Stimulated activated CD8-positive, alpha-beta memory T cell treated with anti-CD3 and anti-CD28 coated beads, Interleukin-12 subunit alpha, Interleukin-12 subunit beta, amount 100 ng/mL, for 1 hour (primary cell): ENCODE measurements at places on chromosomes 3 and 15.

- DNase-seq, result peak; percentile 37
These were observed 46.1 kb downstream of the BTD start for GRCh38 chr3:15647611-15648167.

DNA sequence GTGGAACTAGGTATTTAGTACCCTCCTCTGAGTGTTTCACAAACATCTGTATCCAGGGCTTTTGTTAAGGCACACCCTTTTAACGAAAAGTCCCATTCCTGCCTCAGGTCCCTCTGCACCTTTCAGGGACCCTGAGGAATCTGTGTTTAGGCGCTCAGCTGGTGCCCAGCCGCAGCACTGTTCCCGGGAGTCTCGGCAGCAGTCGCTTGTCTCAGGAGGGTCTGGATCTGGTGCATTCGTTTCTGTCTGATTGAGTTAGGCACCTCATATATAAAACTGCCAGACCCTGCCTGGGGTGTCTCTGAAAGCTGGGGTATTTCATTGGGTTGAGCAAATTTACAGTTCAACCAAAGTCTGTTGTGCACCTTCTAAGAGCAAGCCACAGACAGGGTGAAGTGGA is 162.8 kb upstream of the TOPAZ1 start:
- DNase-seq, result no peak

GRCh38 chr3:176376531-176376930 is 820.8 kb downstream of the TBL1XR1 start:
- DNase-seq, result no peak

GRCh38 chr3:193978486-193978885 is 157.5 kb upstream of the HES1 start:
- no peak for DNase-seq

DNA sequence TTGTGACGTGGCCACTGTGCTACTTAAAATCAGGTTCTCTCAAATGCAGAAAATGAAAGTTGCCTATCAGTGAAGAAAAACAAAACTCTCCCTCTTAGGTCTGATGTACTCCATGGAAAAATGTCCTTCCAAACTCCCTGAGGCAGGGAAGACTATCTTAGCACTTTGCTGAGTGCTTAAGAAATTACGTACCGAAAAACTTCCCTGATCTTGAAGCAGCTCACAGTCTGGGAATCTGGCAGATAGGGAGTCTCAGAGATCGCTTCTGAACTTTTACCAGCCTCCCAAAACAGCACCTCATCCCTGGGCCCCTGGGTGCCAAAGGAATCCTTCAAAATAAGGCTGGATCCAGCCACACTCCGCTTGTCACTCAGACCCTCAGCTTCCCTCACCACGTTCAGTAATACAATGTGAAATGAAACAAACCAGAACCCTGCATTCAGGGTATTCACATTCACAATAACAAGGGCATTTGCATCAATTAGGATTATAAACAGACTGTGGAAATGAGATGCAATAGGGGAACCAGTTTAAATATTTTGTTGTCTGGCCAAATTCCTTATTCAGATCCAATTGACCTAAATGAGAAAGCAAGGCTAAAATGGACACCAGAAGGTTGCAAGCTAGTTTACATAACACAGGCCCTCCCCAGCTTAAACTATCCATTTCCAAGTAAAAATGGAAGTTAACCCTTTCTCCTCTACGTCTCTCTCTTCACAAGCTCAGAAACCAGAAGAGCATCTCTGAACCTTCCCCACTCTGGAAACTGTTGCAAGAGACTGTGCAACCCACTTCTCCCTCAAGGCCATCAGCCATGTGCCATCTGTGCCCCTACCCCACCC is 20.9 kb downstream of the OSBPL10 start:
- DNase-seq, result no peak

- DNase-seq, result no peak
These were observed 229.5 kb downstream of the TUSC7 start for GRCh38 chr3:116939091-116939490.

DNA sequence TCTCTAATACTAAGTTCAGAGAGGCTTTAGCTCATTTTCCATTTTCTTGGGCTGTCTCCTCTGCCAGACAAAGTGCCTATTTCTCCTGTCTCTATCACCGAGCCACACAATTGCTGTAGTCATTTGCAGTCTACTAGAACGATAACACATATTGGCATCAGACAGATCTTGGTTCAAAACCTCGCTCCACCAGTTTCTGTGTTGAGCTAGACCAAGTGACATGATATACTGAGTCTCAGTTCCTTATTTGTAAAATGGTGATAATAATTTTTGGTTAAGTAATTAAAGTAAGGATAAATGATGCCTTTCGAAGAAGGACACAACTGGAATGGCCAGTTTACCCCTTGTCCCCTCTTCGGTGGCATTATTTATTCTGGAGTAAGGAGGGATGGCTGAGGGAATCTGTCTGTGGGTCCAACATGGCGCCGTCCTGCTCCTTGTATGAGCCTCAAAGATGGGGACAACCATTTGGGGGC is 398 bp upstream of the RAB7A start:
- DNase-seq, result no peak
